ENCODE measurements at places on chromosomes 2 and 18.

DNA sequence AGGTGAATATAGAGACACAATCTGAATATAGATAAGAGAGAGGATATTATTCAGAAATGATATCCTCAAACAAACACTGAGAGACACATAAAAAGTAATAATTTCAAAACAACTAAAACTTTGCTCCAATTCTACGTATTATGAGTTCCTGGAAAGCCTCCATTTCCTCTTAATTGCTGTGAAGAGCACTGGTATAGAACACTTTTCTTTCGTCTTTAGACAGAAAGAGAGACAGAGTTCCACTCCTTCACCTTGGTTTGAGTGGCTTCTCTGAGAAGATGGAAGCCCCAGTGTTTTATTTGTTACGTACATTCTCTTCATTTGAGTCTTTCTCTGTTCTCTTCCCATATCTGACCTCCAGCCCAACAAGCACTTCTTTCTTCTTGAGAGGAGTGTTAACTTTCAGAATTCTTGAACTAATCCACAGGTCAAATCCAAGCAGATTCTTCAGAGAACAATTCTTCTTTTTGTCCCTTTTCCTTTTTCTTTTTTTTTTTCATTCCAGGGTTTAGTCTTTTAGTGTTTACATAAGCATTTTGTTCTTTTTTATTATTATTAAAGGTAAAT, 6.4 kb upstream of the PIK3C3 start:
- DNase-seq, result no peak

- no peak for DNase-seq
These were observed 137.4 kb downstream of the RIT2 start for GRCh38 chr18:42977982-42978637.

DNA sequence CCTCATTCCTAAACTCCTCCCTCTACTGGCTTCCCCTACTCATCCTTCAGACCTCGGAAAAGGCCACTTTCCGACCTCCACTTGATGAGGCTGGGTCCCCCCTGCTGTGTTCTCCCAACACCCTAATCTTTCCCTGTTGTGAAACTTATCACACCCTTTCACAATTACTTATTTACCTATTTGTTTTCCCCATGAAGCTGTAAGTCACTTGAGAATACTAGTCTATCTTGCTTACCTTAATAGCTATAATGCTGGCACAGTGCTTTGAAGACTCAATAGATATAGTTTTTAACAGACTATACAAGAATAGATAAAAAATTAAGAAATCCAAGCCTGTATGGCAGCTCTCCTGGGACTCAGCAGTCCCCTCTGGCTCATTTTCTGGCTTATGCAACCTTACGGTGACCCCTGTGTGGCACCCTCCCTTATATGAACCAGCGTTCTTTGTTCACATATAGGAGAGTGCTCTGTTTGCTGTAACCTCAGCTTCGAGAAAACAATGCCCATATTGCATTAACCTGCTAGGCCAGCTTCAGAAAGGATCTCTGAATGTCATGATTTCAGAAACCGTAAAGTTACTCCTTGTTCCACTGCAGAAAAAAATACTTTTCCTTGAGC, 220.4 kb upstream of the PKDCC start:
- DNase-seq, result no peak

- DNase-seq, result no peak
These were observed 179.7 kb downstream of the GBX2 start for GRCh38 chr2:235988271-235989015.

DNA sequence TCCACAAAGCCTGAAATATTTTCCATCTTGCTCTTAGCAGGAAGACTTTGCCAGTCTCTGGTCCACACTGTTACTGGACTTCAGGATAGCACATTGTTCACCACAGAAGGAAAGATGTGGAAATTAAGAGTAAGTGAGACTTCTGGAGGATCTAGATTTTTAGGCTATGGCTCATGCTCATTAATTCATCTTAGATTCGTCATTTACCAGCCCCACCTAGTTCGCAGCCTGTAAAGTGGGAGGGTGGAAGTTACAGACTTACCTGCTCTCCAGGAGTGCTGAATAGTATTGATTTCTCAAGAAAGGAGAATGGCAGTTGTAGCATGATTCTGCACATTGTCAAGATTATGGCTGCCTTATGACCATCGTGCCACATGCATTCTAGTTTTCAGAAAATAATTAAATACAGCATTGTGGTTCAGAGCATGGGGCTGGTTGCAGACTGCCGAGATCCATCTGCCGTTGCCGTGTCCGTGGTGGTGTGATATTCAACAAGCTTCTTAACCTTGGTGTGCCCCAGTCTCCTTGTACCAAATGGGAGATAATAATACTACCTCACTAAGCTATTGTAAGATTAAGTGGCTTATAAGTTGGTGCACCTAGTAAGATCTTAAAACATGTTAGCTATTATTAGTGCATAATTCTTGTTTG, 56.8 kb downstream of the RNF144A start:
- DNase-seq, result no peak

- no peak for DNase-seq
These were observed 93.6 kb upstream of the SMAD2 start for GRCh38 chr18:48024009-48024512.

GRCh38 chr18:35876243-35876642, 96.2 kb upstream of the RMP24 start:
- DNase-seq, result no peak

DNA sequence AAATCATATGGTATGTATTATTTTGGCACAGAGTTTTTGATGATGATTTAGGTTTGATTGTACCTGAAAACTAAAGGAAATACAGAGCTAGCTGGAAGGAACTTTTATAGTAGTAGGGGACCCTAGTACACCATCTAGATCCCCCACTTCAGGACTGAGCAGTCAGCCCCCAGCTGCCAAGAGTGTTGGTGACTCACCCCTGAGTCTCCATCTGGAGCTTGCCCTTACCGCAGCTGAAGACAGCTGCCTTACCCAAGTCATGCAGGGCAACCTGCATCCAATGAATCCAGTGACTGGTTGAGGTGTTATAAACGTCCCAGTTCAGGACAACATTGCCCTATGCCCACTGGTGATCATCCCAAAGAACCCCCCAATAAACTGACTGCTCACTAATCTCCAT, 15.3 kb downstream of the PMS1 start:
- DNase-seq, result no peak
